ENCODE measurements at places on chromosomes 5 and 9.

- no peak for DNase-seq
These were observed 122.5 kb upstream of the GRIN3A start for GRCh38 chr9:101860920-101861319.

GRCh38 chr9:16954040-16954439, 83.6 kb upstream of the BNC2 start:
- DNase-seq, result no peak

DNA sequence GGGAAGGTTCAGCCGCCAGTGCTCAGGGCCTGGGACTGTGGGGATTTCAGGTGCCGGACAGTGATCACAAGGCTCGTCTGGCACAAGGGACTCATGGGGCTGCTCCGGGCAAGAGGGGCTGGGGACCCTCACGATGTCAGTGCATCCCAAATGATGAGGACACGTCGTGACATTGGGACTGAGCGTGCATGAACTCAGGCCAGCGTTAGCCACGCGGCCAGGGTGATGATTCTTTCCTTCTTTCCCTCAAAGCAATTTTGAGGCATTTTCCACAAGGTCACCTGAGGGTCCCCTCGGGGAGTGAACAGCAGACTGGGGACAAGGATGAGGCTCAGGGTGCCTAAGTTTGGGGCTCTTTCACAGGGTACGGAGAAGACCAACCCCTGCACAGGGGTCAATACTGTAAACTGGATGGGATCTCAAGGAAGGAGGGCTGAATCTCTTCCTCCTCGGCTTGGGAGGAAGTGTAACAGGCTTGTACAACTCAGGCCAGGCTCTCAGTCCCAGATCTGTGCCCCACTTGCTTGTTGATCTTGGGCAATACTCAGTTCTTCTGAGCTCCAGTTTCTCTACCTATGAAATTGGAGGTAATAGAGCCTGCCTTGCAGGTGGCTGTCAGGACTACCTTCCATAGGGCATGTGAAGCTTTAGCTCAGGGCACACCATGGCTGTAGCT, 78.5 kb downstream of the PRRT1B start:
- no peak for DNase-seq

DNA sequence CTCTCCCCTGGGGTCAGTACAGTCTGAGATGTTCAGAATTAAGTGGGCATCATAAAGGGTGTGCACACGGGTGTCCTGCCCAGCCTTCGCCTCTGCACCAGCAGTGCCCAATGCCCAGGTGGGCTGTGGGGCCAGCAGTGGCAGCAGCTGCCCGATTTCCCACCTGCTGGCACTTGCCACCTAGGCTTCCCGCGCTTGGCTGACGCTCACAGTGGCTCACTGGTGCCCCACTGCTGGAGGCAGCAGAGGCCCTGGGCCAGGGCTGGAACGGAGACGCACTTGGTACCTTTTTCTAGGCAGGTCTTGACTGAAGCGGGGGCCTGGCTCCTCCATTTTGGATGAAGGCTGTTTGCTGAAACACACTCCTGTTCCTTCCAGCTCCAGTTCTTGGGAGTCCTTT, 17.0 kb downstream of the MRNIP start:
- DNase-seq, result no peak

DNA sequence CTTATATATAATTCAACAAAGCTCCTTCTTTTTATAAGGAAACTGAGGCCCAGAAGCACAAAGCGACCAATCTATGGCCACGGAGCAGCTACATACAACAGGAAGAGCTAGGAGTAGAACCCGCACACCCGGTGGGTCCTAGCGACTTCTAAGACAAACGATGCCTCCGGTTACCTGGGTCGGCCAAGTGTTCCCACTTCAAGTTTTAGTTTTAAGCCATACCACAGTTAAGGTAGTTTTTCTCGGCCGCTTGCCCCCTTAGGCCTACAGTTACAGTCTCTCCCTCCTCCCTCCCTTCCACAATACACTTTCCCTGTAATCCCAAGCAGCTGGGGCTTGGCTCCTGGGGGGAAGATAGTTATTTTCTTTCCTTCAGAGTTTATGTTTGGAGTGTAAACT, 533 bp downstream of the SREK1IP1 start:
- DNase-seq, result no peak

GRCh38 chr5:174319551-174319950, 274.0 kb downstream of the NSG2 start:
- no peak for DNase-seq

DNA sequence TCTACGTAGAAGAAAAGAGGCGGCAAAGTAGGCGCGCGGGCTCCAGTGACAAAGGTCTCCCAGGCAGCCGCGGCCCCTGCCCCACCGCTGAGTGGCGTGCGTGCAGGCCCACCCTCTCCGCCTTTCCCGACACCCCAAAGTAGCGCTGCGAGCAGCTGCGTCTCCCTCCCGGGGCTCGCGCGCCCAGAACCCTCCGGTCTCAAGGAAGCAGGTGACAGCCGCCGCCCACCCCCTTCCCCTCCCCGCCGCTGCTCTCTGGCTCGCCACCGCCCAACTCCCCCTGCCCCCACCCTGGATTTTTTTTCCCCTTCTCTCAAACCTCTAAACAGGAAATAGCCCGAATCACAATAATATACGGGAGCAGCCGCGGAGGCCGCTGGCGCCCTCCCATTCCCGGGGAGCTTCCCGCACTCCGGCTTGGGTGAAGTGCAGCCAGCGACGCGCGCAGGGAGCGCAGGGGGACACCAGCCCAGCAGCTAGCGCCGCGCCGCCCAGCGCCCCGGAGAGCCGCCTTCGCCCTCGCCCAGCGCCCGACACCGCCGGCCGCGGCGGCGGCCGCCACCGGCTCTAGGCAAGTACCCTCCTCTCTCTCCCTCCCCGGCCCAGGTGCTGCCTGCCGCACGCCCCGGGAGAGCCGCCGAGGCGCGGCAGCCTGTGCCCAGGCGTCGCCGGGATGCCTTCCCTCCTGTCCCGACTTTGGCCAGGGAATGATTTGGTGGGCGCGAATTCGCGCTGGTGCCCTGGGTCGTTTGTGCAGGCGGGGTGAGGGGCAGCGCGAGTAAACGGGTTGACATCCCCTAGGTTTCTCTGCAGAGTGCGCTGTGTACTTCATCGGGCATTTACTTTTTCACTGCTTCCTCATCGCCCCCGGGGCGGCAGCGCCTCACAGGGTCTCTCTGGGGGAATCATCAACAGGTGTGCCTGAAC, 52.7 kb upstream of the TJP2 start:
- DNase-seq, result no peak

DNA sequence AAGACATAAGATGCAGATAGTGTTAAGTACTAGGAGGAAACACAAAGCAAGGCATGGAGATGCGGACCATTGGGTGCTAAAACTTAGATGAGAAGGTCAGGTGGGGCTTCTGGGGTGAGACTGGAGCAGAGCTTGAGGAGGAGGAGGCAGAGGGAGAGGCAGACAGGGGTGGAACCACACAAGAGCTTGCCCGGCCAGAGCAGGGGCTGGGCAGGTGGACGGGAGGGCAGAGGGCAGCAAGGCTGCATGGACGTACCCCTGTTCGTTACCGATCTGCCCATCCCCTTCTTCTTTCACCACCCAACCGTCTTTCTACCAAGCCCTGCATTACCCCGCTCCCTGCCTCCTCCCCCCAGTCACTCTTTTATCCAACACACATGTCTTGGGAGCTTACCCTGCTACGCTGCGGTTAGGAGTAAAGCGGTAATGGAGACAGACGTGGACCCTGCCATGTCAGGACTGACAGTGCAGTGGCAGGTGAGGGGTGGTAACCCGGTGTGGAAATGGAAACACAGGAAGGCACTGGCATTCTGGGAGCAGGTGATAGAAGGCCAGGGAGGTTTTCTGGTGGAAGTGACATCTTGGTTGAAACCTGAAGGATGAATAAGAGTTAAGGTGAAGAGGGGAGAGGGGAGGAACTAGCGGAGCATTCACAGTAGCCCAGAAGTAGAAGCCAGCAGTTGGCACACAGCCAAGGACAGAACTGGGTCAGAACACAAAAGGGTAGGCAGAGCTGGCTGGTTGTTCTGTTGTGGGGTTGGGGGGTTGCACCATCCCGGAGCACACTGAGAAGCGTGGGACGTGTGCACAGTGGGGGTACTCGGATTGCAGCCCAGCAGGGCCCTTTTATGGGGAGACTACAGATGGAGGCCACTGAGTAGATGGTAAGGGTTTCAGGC, 167.2 kb downstream of the CACNA1B start:
- no peak for DNase-seq

- no peak for DNase-seq
These were observed 15.6 kb downstream of the C5orf58 start for GRCh38 chr5:170248172-170248930.

DNA sequence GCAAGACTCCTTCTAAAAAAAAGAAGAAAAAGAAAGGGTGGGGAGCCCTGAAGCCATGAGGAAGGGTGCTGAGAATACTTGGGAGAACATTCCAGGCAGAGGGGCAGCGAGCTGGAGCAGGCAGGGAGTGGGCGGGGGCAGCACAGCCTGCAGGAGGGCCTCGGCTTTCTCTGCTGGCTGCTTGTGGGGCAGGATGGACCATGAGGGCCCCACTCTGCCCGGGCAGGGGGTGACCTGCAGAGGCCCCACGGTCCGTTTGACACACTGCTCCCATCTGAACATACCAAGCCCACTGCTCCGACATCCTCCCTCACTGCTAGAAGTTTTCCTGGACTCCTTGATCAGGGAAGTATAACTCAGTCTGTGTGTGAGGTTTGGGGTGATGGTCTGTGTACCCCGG, 11.7 kb upstream of the NUP214 start:
- no peak for DNase-seq

DNA sequence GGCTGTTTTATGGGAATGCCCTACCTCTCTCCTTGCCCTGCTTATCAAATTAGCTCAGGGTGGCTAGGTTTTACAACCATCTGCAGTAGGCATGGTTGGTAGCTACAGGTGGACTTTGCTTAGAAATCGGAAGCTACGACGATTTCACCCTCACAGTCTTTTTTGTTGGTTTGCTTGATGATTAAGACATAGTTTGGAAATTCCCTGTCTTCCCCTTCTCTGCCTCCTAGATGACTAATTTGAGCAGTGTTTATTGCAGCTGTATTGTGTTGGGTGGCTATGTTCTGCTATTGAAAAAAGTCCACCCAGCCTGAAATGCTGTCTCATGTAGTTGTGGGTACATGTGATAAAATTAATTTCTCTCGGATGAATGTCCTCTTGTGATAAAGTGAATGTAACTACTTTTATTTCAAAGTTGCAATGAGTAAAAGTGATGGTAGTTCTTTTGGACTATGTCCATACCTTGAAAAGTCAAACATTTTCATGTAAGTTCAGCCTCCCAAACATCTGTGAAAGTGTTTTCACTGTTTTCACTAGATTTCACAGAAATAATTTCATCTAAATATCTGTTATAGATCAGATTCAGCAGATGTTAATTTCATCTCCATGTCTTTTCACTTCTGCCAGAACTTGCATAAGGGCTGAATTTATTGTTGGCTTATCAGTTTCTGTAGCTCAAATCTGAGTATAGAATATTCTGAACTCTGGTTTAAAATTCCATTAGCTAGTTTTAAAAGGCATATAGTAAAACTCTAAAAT, 37.3 kb upstream of the FYB1 start:
- DNase-seq, result peak; percentile 56

- peak; percentile 65 for DNase-seq
These were observed 130.2 kb upstream of the ADAMTSL1 start for GRCh38 chr9:18343784-18344183.

DNA sequence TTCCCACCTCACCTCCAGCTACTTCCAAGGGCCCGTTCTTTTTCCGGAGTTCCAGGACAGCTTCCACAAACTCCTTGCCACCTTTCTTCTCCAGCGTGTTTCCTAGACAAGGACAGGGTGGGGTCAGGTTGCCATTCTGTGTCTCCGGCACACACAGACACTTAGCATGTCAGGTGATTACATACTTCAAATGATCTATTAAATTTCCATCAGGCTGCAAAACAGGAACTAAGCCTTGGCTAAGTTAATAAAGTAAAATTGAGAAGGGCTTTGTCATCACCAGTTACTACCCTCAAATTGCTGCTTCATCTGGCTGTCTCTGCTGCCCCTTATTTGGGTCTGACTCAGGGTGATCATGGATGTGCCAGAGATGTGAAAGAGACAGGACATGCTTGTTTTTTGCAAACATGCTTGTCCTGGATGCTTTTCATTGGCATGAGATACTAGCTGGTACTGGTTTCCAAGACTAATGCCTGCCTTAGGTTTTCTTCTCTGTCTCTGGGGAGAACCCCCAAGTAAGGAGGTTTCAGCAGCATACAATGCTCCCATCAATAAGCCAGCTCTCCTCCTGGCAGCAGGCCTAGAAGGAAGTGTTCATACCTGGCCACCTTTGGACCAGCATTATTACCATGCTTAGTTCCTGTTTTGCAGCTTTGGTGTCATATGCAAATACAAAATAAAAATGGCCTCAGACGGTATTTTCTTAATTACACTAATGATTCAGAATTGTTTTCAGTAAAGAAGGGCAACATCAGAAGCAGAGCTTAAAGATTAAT, 52.9 kb downstream of the MACROH2A1 start:
- no peak for DNase-seq

DNA sequence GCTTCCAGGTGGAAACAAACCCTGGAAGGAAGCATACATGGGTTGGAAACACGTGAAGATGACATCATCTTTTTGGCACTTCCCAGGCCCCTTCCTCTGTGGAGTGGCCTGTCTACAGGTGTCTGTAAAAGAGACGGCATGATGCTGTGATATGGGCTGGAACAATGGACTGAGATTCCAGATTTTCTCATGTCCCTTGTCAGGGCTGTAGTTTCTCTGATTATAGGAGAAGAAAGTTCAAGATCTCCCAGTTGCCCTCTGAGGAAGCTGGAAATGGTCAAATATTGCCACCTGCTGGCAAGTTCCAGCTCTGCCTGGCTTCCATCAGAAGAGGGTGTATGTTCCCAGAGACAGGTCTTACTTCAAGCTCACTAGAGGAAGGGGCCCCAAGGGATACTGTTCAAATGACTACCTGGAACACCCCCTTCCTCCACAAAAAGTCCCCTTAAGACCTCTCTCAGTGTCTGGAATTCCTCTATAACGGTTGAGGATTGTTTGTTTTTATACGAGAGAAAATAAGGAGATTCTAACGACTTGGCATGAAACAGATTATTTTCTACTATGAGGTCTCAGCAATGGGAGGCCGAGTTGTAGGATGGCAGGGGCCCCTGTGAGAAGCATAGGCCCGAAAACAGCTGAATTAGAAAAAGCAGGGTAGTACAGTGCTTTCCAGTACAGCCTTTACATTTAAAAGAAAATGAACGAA, 7.3 kb upstream of the ANXA6 start:
- peak; percentile 67 for DNase-seq

GRCh38 chr5:106094204-106094607, 1576.5 kb downstream of the EFNA5 start:
- peak; percentile 26 for DNase-seq

DNA sequence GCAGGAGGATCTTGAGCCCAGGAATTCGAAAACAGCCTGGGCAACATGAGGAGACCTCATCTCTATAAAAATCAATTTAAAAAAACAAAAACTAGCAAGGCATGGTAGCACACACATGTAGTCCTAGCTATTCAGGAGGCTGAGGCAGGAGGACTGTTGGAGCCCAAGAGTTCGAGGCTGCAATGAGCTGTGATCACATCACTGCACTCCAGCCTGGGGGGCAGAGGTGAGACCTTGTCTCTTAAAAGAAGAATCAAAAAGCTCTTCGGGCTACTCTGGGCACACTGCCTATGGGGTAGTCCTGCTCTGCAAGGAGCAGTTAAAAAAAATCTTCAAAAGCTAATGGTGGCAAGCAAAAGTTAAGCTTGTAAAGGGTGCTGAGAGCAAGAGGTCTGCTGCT, 23.5 kb downstream of the SKP1 start:
- no peak for DNase-seq

GRCh38 chr5:178996156-178996555, 1.0 kb upstream of the GRM6 start:
- DNase-seq, result no peak

GRCh38 chr9:136370687-136371532, 2.6 kb downstream of the CARD9 start:
- no peak for DNase-seq

Data from fibroblast of skin of right biceps (primary cell).